ENCODE measurements at places on chromosomes 6 and 20.

DNA sequence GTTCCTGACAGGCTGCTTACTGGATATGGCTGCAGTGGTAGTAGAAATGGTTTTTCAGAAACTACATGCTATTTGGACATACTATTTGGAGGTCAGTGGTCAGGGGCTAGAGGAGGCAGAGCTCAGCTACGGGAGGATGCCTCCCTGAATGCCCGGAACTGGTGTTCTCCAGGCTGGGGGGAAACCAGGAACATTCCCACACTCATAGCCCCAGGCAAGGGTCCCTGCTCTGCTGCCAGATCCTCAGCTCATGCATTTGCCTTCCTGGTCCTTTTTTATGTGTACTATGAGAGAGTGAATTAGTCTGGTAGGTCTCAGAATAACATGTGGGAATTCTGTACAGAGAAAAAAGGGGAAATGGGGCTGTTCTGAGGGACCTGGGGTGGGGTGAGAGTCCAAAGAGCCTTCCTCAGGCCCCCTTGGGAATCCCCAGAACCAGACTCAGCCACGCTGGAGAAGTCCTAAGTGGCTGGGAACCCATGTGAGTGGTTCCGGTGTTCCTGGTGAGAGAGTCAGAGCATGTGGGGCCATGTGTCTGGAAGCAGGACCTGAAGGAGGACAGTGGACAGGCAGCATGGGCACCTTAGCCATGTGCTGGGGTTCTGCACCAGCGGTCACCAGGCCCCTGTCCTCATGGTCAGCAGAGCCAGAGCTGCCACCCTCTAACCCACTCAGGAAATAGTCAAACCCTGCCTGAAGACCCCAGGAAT lies 58.0 kb upstream of the MYL9 start:
- no peak overlapping the region for H3K4me3 ChIP-seq
- no peak for DNase-seq
- H3K27me3 ChIP-seq = no peaks in the 10 kb centered on the region

- peaks cover 24% of the 10 kb centered on the region for H3K36me3 ChIP-seq
- H3K4me3 ChIP-seq = no peak overlapping the region
- H3K4me1 ChIP-seq = peaks cover 12% of the 10 kb centered on the region
- no peak for DNase-seq
- H3K27me3 ChIP-seq = no peaks in the 10 kb centered on the region
Measured at GRCh38 chr6:73644030-73644429, 9.8 kb downstream of the SLC17A5 start.

- no peak overlapping the region for H3K4me3 ChIP-seq
- no peak overlapping the region for H3K27ac ChIP-seq
- no peak for DNase-seq
- H3K27me3 ChIP-seq = no peaks in the 10 kb centered on the region
- H3K4me1 ChIP-seq = peaks cover 12% of the 10 kb centered on the region
Measured at GRCh38 chr6:135360222-135360621, 137.3 kb downstream of the AHI1 start.

DNA sequence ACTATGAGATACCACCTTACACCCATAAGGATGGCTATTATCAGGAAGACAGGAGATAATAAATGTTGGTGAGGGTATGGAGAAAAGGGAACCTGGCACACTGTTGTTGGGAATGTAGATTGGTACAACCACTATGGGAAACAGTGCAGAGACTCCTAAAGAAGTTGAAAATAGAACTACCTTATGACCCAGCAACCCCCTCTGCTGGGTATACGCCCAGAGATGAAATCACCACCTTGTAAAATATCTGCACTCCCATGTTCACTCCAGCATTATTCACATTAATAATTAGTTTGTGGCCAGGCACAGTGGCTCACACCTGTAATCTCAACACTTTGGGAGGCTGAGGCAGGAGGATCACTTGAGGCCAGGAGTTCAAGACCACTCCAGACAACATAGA lies 26.8 kb downstream of the ZBTB9 start:
- DNase-seq = no peak
- H3K4me1 ChIP-seq = no peaks in the 10 kb centered on the region
- H3K27ac ChIP-seq = no peak overlapping the region
- no peak overlapping the region for H3K4me3 ChIP-seq

DNA sequence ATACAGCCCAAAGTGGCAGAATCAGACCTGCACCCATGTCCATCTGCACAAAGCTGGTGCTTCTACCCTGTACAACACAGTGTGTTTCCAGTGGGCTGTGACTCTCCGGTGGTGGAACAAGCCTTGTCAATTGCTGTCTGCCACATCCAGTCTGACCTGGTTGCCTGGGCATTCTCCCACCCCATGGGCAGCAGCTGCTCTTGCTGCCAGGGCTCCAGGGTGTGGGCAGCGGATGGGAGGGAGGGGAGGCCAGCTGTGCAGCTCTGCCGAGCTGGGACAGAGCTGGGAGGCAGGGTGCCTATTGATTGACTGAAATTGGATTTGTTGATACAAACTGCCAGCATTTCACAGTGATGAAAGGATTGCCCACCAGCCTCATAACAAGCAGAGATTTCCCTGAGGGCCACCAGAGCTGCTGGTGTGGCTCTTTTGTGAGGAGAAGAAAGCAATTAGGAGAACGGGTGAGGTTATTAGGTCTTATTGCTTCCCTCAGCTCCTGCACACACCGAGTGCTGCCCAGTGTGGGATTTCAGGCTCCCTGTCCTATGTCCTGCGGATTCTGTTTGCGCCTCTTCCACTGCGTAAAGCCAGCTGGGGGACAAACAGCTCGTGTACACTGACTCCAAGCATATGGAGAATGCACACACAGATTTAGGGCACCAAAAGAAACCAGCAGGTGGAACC lies 150.8 kb downstream of the NRN1 start:
- peaks cover 16% of the 10 kb centered on the region for H3K27me3 ChIP-seq
- H3K4me3 ChIP-seq = no peak overlapping the region
- H3K4me1 ChIP-seq = peaks cover 6% of the 10 kb centered on the region

DNA sequence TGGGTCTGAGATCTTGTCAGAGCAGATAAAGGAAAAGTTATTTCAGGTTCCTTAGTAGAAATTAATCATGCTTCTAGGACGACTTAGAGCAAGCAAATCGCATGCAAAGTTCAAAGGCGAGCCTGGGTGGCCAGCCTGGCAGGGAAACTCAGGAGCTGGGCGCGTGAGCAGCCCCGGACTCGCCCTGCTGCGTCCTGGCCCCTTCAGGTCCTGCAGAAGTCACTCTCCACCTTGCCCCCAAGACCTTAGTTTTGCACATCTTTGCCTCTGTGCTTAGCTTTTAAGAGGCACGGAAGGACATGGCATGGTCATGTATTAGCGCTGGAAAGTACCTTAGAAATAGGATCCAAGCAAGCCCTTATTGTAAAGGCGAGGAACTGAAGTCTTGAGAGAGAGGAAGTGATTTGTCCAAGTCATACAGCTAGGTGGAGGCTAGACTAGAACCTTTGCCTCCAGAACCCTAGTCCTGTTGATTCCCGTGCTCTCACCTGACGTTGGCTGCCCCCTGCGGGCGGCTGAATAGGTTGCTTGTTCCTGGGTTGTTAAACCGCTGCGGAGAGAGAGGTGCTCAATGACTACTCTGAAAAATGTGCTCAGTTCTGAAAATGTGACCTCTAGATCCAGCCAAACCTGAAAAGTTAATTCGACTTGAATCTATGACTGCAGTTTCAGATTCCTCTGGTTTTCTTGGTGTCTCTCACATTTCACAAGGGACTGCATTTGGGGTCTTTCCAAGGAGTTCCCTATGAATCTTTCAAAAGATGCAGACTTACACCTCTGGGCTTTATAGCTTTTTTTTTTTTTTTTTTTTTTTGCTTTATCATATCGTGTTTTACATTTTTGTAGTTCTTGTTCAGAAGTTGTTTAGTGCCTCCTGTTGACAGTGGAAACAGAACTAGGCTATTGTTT lies 2.7 kb downstream of the MYB start:
- peaks cover 41% of the 10 kb centered on the region for H3K36me3 ChIP-seq
- H3K4me3 ChIP-seq = peak overlapping the region; percentile 94
- peak overlapping the region; percentile 93 for H3K27ac ChIP-seq
- DNase-seq = peak; percentile 79
- no peaks in the 10 kb centered on the region for H3K27me3 ChIP-seq

GRCh38 chr6:105786449-105786848 lies 299.7 kb upstream of the PRDM1 start:
- peak overlapping the region; percentile 38 for H3K27ac ChIP-seq
- no peak overlapping the region for H3K4me3 ChIP-seq
- H3K4me1 ChIP-seq = peaks cover 65% of the 10 kb centered on the region
- no peaks in the 10 kb centered on the region for H3K27me3 ChIP-seq

GRCh38 chr6:127073222-127073621 lies 45.2 kb upstream of the RSPO3 start:
- H3K27me3 ChIP-seq = no peaks in the 10 kb centered on the region
- H3K4me1 ChIP-seq = no peaks in the 10 kb centered on the region
- H3K36me3 ChIP-seq = no peaks in the 10 kb centered on the region

DNA sequence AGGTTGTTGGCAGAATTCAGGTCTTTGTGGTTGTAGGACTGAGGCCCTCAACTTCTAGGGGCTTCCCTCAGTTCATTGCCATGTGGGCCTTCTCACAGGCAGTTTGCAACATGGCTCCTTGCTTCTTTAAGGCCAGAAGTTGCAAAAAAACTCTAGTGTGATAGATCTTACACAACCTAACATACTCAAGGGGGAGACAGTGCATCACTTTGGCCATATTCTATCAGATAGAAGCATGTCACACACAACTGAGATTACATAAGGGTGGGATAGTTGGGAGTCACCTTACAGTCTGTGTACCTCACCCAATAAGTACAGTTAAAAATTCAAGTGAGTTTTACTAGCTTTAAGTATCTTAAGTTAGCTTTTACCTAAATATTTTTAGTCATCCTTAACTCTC lies 1.6 kb downstream of the SIRPD start:
- DNase-seq = no peak
- H3K27me3 ChIP-seq = no peaks in the 10 kb centered on the region
- H3K36me3 ChIP-seq = no peaks in the 10 kb centered on the region
- no peak overlapping the region for H3K4me3 ChIP-seq
- peaks cover 3% of the 10 kb centered on the region for H3K4me1 ChIP-seq

DNA sequence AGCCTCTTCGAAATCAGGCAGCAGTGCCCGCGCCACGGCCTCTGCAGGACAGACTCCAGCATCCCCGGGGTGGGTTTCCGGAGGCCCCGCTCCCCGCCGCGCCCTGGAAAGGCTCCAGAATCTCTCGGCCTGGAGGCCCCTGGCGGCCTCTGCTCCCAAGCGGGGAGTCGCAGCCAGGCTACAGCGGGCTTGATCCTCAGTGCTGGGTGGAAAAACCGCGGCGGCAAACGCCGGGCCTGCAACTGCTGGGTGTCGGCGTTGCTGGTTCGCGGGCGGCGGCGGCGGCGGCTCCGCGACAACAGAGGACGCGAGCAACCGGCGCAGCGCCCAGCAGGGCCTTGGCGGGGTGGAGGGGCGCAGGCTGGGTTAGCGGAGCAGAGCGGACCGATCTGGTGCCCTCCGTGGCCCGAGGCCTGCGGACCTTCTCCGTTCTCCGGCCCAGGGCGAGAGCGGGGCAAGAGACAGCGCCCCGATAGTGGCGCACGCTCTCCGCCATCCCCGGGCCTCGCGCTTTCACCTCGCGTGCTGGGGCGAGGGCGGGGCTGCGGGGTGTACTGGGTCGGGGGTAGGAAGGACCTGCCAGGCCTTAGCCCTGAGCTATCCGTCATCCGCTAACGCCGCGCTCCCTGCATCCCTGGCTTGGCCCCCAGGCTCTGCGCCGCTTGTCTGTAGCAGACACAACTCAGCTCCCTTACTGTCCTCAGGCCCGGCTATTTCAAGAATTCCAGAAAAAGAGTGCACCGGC lies 3.4 kb upstream of the ZNF292 start:
- H3K4me3 ChIP-seq = peak overlapping the region; percentile 91
- peaks cover 18% of the 10 kb centered on the region for H3K27me3 ChIP-seq
- H3K36me3 ChIP-seq = peaks cover 8% of the 10 kb centered on the region
- peak overlapping the region; percentile 99 for H3K27ac ChIP-seq

- H3K4me3 ChIP-seq = no peak overlapping the region
- no peak overlapping the region for H3K27ac ChIP-seq
- peaks cover 2% of the 10 kb centered on the region for H3K27me3 ChIP-seq
- H3K36me3 ChIP-seq = peaks cover 2% of the 10 kb centered on the region
Measured at GRCh38 chr6:137181891-137182653, 8.6 kb upstream of the IL22RA2 start.

- no peaks in the 10 kb centered on the region for H3K27me3 ChIP-seq
- no peak for DNase-seq
- H3K4me3 ChIP-seq = no peak overlapping the region
- no peaks in the 10 kb centered on the region for H3K4me1 ChIP-seq
- H3K27ac ChIP-seq = no peak overlapping the region
- H3K36me3 ChIP-seq = no peaks in the 10 kb centered on the region
Measured at GRCh38 chr6:166739976-166740318, 112.9 kb upstream of the RPS6KA2 start.

- H3K4me1 ChIP-seq = peaks cover 66% of the 10 kb centered on the region
- DNase-seq = peak; percentile 47
- H3K27ac ChIP-seq = peak overlapping the region; percentile 90
Measured at GRCh38 chr6:25006565-25007001, 70.8 kb upstream of the RIPOR2 start.

- no peak for DNase-seq
- no peak overlapping the region for H3K4me3 ChIP-seq
- no peak overlapping the region for H3K27ac ChIP-seq
- H3K36me3 ChIP-seq = no peaks in the 10 kb centered on the region
- no peaks in the 10 kb centered on the region for H3K4me1 ChIP-seq
- peaks cover 7% of the 10 kb centered on the region for H3K27me3 ChIP-seq
Measured at GRCh38 chr20:48002517-48002970, 217.3 kb upstream of the SULF2 start.

DNA sequence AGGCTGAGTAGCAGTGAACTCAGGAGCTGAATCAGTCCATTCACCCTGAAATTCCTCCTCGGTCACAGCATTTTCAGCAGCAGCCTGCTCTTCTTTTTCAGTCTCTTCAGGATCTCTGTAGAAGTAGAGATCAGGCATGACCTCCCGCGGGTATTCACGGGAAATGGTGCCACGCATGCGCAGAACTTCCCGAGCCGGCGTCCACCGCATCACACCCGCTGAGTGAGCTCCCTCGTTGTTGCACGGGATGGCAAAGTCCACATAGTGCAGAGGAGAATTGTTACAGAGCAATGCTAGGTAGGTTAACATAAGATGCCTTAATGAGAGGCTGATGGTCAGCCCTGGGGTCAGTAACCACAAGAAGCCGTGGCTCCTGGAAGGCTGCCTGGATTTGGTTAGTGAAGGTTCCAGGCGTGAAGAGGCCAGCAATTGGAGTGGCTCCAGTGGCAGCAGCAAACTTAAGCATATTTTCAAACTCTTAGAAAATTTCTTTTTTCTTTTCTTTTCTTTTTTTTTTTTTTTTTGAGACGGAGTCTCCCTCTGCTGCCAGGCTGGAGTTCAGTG lies 113.5 kb upstream of the HDAC2 start:
- no peaks in the 10 kb centered on the region for H3K36me3 ChIP-seq
- H3K27ac ChIP-seq = no peak overlapping the region
- H3K4me3 ChIP-seq = no peak overlapping the region

- no peak overlapping the region for H3K4me3 ChIP-seq
- DNase-seq = no peak
- H3K36me3 ChIP-seq = peaks cover 10% of the 10 kb centered on the region
Measured at GRCh38 chr20:3997446-3997845, 17.9 kb downstream of the RNF24 start.

- no peak overlapping the region for H3K27ac ChIP-seq
- H3K36me3 ChIP-seq = no peaks in the 10 kb centered on the region
- DNase-seq = no peak
- H3K4me1 ChIP-seq = no peaks in the 10 kb centered on the region
- H3K4me3 ChIP-seq = no peak overlapping the region
- peaks cover 27% of the 10 kb centered on the region for H3K27me3 ChIP-seq
Measured at GRCh38 chr20:63835021-63835858, 4.2 kb upstream of the ZBTB46 start.

- no peak overlapping the region for H3K4me3 ChIP-seq
- no peaks in the 10 kb centered on the region for H3K27me3 ChIP-seq
- no peaks in the 10 kb centered on the region for H3K36me3 ChIP-seq
- no peak overlapping the region for H3K27ac ChIP-seq
Measured at GRCh38 chr6:145491126-145491525, 244.2 kb downstream of the EPM2A start.

Measured in T-helper 2 cell treated with Interferon-gamma antibody and Interleukin-4, amounts not matched to agents 5 μg/mL and 100 μg/mL, for 36 hours (primary cell).